ENCODE measurements at places on chromosomes 12 and 14.
A peak's percentile ranks its signal among the peaks of the same experiment; 100 is the strongest.

- H3K4me3 ChIP-seq: no peak overlapping the region
- peak; percentile 22 for DNase-seq
- H3K27me3 ChIP-seq: no peaks in the 10 kb centered on the region
- no peaks in the 10 kb centered on the region for H3K36me3 ChIP-seq
- H3K27ac ChIP-seq: no peak overlapping the region
Observed at GRCh38 chr14:96631030-96631429, 128.8 kb downstream of the PAPOLA start.

DNA sequence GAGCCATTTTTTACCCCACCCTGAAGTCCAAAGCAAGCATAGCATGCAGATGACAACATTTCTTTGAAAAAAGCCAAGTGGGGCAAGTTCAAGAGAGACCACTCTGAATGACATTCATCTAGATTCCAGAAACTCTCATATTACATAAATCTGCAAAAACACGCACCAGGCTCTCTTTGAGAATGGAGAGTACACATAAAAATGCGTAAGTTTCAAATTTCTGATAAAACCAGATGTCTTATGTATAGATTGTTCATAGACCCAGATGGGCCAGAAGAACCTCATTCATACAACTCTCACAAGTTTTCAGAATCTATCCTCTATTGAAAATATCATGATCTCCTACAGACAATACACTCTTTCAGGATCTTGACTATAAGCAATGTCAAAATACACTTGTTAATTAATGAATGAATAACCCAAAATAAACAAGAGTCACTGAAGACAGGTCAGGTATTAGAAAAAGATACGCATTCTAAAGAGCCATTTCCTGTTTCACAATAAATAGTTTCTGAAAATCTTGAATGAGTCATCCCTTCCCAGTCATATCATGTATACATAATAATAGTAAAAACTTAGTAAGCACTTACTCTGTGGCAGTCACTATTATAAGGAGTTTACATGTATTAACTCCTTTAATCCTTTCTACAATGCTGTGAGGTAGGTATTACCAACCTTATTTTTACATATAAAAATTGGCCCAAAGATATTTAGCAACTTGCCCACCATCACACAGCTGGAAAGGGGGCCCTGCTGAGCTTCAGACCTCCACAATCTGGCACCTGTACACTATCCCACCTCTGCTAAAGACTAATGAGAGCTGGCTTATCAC is 72.0 kb downstream of the PPP2R5E start:
- peak overlapping the region; percentile 76 for H3K27ac ChIP-seq
- no peaks in the 10 kb centered on the region for H3K27me3 ChIP-seq
- no peak for DNase-seq
- no peak overlapping the region for H3K4me3 ChIP-seq

- no peaks in the 10 kb centered on the region for H3K27me3 ChIP-seq
- no peak overlapping the region for H3K4me3 ChIP-seq
- DNase-seq: no peak
- no peak overlapping the region for H3K27ac ChIP-seq
Observed at GRCh38 chr12:125346362-125346761, 281.1 kb downstream of the AACS start.

- DNase-seq: no peak
- H3K27me3 ChIP-seq: no peaks in the 10 kb centered on the region
- H3K4me3 ChIP-seq: no peak overlapping the region
- H3K27ac ChIP-seq: no peak overlapping the region
Observed at GRCh38 chr14:84482256-84483071, 1047.5 kb upstream of the FLRT2 start.

DNA sequence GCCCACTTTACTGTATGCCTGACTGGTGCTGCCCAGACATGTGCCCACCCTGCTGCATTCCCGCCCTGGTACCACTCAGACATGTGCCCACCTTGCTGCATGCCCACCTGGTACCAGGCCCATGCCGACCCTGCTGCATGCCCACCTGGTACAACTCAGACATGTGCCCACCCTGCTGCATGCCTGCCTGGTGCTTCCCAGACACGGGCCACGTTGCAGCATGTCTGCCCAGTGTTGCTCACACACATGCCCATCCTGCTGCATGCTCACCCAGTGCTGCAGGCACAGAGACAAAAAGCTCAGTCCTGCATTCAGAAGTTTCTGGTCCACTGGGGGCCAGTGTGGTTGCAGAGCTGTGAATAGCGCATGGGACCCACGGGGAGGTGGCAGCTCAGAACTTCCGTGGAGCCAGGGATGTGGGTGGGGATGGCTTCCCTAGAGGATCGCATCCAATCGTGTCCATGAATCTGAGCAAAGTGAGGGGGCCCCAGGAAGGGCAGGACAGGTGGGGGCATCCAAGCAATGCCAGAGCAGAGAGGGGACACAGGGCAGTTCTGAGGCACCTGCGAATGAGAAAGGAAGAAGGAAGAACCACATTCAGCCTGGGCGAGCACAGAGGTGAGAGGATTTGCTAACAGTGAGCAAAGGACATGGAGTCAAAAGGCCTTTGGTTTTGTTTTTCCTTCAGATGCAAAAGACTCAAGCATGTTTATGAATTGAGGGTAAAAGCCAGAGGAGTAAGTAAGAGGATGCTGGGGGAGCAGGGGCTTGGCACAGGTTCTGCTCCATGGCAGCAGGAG is 175.9 kb upstream of the C14orf180 start:
- no peaks in the 10 kb centered on the region for H3K4me1 ChIP-seq
- DNase-seq: peak; percentile 27
- H3K4me3 ChIP-seq: no peak overlapping the region
- no peak overlapping the region for H3K27ac ChIP-seq
- H3K36me3 ChIP-seq: no peaks in the 10 kb centered on the region

GRCh38 chr14:60977847-60978246 is 3.0 kb downstream of the TRMT5 start:
- DNase-seq: no peak
- H3K27ac ChIP-seq: no peak overlapping the region
- H3K4me3 ChIP-seq: no peak overlapping the region
- no peaks in the 10 kb centered on the region for H3K27me3 ChIP-seq
- H3K36me3 ChIP-seq: peaks cover 12% of the 10 kb centered on the region

DNA sequence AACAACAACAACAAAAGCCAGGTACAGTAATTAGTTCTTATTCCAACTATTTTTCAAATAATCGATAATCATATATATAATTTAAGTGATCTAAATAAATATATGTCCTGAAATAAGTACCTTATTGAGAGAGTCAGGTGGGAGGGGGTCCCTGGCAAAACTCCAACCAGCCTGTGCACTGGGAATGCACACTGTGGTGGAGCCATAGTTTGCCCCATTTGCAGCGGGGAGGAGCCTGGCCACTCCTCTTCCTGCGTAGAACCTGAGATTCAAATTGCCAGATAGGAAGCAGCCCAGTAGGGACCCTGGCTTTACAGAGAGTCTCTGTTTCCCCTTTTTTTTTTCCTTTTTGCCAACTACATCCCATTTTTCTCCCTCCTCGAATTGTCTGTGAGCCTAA is 26.4 kb downstream of the CPNE8 start:
- H3K4me3 ChIP-seq: no peak overlapping the region
- H3K27ac ChIP-seq: no peak overlapping the region
- no peak for DNase-seq
- H3K4me1 ChIP-seq: peaks cover 15% of the 10 kb centered on the region

- no peak for DNase-seq
- H3K4me3 ChIP-seq: no peak overlapping the region
- no peaks in the 10 kb centered on the region for H3K27me3 ChIP-seq
- no peaks in the 10 kb centered on the region for H3K36me3 ChIP-seq
- no peaks in the 10 kb centered on the region for H3K4me1 ChIP-seq
Observed at GRCh38 chr12:51335931-51336330, 10.5 kb downstream of the CELA1 start.

GRCh38 chr12:91667694-91668093 is 478.0 kb downstream of the BTG1 start:
- H3K27ac ChIP-seq: no peak overlapping the region
- no peak for DNase-seq
- no peak overlapping the region for H3K4me3 ChIP-seq
- no peaks in the 10 kb centered on the region for H3K4me1 ChIP-seq

DNA sequence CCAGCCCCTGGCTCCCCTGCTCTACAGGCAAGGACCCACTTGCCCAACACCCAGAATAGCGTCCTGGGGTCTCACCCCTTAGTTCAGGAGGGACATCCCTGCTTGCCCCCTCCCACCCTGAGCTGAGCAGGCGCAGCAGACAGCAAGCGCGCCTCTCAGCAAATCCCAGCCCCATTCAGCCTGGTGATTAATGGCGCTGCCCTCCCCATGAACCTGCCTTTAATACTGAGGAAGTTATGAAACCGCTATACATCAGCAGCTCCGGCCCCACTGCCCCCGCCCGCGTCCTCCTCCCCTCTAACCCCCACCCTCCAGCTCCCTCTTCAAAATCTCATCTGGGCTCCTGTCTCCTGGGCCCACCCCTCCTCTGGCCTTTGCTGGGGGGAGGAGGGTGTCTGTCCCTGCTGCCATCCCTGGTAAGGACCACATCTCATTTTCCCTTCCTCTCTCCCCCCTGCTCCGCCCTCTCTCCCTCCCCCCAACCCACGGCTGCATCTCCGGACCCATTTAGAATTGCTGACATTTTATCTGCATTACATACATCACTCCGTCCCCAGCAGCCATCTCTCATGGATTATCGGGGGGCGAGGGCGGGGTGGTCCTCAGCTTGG is 7.1 kb upstream of the SMUG1 start:
- H3K27me3 ChIP-seq: peaks cover 3% of the 10 kb centered on the region
- H3K27ac ChIP-seq: peak overlapping the region; percentile 18
- H3K4me1 ChIP-seq: no peaks in the 10 kb centered on the region
- no peak for DNase-seq

DNA sequence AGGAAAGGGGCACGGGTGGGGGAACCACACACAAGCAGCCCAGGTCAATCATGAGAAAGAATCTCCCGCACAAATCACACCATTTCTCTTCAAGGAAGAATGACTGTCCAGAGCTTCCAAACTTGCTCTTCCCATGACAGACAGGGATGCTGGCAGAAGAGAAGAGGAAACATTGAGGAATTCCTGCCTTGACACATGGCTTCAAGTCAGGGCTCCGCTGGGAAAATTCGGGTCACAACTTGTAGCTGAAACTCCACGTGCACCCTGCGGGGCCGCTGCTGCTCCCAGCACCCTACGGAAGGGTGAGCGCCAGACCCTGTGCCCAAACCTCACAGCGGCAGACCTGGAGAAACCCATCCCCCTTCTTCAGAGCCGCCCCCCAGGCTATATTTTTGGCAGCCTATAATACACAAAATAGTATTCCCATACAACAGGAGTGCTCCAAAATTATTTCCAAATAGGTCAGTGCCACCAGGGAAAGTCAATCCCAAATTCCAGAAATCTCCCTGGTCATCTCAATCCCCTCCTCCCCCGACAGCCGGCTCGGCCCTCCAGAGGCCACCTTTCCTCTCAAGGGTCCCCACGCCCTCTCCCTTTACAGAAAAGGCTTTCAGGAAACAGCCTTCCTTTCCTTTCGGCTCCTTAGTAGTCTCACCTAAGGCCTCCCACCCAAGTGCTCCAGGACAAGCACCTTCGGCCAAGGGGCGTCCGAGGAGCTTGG is 1.3 kb downstream of the TMEM132D start:
- DNase-seq: no peak
- H3K36me3 ChIP-seq: no peaks in the 10 kb centered on the region
- H3K4me1 ChIP-seq: no peaks in the 10 kb centered on the region
- peaks cover 27% of the 10 kb centered on the region for H3K27me3 ChIP-seq
- H3K27ac ChIP-seq: no peak overlapping the region

GRCh38 chr12:1702713-1703112 is 11.8 kb downstream of the ADIPOR2 start:
- H3K4me3 ChIP-seq: no peak overlapping the region
- no peaks in the 10 kb centered on the region for H3K36me3 ChIP-seq
- H3K27me3 ChIP-seq: no peaks in the 10 kb centered on the region
- DNase-seq: no peak

DNA sequence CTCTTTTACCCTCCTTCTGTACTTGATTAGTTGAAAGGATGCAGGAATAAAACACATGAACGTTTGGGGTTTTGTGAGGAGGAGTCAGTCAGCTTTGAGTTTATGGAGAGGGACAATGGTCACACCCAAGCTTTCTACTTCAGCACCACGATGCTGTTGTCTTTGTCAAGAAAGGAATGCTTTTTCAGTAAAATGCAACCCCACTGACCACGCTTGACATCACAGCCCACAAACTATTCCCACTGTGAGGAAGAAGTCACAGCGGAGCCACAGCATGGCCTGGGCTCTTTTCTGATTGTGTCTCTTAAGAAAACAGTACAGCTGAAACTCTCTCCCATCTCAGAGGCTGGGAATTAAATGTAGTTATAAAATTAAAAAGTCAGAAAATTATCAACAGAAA is 135.2 kb downstream of the APAF1 start:
- DNase-seq: no peak
- H3K4me3 ChIP-seq: no peak overlapping the region
- no peaks in the 10 kb centered on the region for H3K4me1 ChIP-seq
- H3K36me3 ChIP-seq: no peaks in the 10 kb centered on the region
- H3K27ac ChIP-seq: no peak overlapping the region
- H3K27me3 ChIP-seq: no peaks in the 10 kb centered on the region

DNA sequence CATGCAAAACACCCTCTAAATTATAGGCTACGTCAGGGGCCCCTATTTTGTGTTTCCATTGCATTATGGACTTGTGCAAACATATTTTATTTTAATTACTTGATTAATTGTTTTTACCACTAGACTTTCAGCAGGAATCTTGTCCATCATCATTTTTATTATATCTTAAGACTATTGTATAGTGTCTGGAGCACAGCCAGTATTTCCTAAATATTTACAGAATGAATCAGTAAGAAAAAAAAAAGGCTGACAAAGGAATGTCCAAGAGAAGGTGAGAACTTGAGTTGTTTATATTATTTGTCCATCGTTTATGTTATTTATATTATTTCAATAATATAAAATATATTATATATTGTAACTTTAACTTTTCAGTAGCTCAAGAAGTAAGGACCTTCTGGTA is 664.7 kb downstream of the SLC6A15 start:
- H3K36me3 ChIP-seq: no peaks in the 10 kb centered on the region
- no peak overlapping the region for H3K27ac ChIP-seq
- H3K4me1 ChIP-seq: no peaks in the 10 kb centered on the region
- H3K4me3 ChIP-seq: no peak overlapping the region
- no peak for DNase-seq

- no peaks in the 10 kb centered on the region for H3K27me3 ChIP-seq
- peaks cover 16% of the 10 kb centered on the region for H3K4me1 ChIP-seq
- peak overlapping the region; percentile 35 for H3K4me3 ChIP-seq
- peak overlapping the region; percentile 98 for H3K27ac ChIP-seq
Observed at GRCh38 chr14:68814238-68814538, 21.3 kb upstream of the ZFP36L1 start.

- H3K27ac ChIP-seq: no peak overlapping the region
- H3K4me1 ChIP-seq: no peaks in the 10 kb centered on the region
- H3K4me3 ChIP-seq: no peak overlapping the region
Observed at GRCh38 chr14:26429205-26429604, 168.6 kb downstream of the NOVA1 start.

DNA sequence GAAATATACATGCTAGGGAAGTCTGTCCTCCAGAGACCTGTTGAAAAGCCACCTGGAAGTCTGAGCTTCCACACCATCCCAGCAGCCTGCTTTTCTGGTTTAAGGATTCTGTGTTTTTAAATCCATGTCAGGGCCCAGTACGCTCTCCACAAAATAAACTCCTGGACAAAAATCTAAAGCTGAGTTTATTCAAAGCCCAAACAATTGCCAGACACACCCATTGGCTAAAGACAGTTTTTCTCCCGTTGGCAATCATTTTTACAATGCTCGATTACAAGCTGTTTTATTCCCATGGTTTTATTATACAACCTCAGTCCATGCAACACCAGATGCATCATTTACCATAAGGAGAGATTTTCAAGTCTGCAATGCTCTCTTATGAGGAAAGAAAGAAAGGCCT is 94.5 kb downstream of the MYRFL start:
- H3K27me3 ChIP-seq: no peaks in the 10 kb centered on the region
- H3K4me1 ChIP-seq: no peaks in the 10 kb centered on the region
- DNase-seq: no peak
- H3K27ac ChIP-seq: no peak overlapping the region
- H3K4me3 ChIP-seq: no peak overlapping the region
- no peaks in the 10 kb centered on the region for H3K36me3 ChIP-seq

Data from liver (tissue), 10 donors.